Stimulated activated CD4-positive, alpha-beta T cell treated with anti-CD3 and anti-CD28 coated beads, TNF-alpha, amount 100 ng/mL, for 1 hour (primary cell): ENCODE measurements at places on chromosomes 7 and 10.

DNA sequence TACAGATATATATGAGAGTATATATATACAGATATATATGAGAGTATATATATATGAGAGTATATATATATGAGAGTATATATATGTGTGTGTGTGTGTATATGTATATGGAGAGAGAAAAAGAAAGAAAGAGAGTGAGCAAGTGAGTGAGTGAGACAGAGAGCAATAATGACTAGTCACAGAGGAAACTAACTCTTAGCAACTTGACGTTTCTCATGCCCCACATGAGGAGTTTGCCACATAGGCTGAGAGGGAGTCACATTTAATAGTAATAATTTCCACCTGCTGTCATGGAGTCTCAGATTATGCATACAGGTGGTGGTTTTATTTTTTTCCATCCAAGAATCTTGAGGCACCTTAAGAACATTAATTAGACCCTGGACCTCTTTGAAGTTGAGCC lies 199.9 kb downstream of the GATA3 start:
- no peak for DNase-seq

- DNase-seq, result no peak
Observed at GRCh38 chr10:69685802-69686585, 55.9 kb downstream of the FAM241B start.

- DNase-seq, result no peak
Observed at GRCh38 chr7:106151459-106152312, 39.6 kb upstream of the SYPL1 start.

DNA sequence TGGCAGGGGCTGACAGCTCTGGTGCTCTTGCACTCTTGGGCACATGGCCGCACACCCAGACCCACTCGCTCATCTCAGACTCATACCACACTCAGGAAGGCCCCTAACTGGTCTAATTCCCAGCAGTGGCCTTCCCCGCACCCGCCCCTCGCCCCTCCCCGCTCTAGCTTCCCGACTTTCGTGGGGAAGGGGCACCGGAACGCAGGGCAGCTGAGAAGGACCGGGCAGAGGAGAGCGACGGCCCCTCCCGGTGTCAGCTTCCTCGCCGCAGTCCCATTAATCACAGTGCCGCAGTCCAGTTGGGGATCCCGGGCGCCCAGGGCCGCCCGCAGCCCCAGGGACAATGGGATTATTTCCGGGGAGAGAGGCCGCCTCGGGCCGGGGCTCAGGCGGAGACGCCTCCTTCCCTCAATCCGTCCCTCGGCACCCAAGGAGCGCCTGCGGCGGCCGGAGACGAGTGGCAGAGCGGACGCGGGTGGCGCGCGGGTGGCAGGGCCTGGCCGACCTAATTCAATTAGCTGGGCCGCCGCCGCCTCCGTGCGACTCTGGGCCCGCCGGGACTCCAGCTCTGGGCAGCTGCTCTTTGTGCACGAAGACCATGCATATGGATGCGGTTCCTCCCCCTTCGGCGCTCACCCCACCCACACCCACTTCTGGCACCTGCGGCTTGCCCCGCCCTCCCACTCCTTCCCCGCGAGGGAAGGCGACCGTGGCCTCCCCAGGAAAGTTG lies 7.8 kb upstream of the TLX1 start:
- DNase-seq, result no peak

DNA sequence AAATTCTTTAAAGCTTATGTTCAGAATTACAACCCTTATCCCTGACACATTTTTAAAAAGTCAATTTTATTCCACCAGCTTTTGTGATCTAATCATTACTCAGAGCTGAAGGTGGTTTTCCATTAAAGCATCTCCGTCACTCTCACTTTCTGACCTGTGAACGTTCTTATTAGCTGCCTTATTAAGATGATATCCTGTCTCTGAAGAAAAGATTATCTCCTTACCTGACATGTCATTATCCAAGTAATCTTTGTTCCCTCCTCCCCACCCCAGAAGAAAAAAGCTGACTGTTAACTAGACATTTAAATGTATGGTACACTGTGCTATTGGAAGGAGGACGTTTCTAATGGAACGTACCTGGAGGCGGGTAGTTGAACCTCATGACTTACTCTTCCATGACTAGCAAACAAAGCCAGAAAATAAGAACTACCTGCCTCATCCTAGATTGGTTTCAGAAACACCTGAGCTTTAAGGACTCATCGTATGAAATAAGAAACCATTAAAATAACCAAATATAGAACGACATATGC lies 708.7 kb downstream of the PARD3 start:
- DNase-seq, result no peak

- DNase-seq, result no peak
Observed at GRCh38 chr10:35640951-35641675, 983 bp downstream of the FZD8 start.
